A549 treated with Mapracorat at 1 μM for 4 hours (cell line): ENCODE measurements at places on chromosomes 2 and 18. TPM values are rescaled to one million over a fixed set of nuclear protein-coding genes. Genes with fewer than 3 reads are reported as not detected.

Gene GFPT1
- 18.6 to 25.3 TPM (median 23.7 TPM) in 5 replicates for total RNA-seq

Gene LYG1
- total RNA-seq: 0.54 to 1.9 TPM (median 1.1 TPM) in 5 replicates

Gene COPS8
- total RNA-seq: 133 to 172 TPM (median 140 TPM) in 5 replicates

Gene MREG
- total RNA-seq: 4.2 to 5.3 TPM (median 4.9 TPM) in 5 replicates

Gene PAX8
- 0.50 to 1.3 TPM (median 0.80 TPM) in 5 replicates for total RNA-seq

Gene GTF2A1L
- not detected in 5 replicates for total RNA-seq

Gene ANKRD30B
- not detected in 5 replicates for total RNA-seq
